Activated CD4-positive, alpha-beta T cell treated with anti-CD3 and anti-CD28 coated beads for 36 hours (primary cell): ENCODE measurements at places on chromosomes 11 and 22. TPM values are rescaled to one million over a fixed set of nuclear protein-coding genes. Genes with fewer than 3 reads are reported as not detected.

DNA sequence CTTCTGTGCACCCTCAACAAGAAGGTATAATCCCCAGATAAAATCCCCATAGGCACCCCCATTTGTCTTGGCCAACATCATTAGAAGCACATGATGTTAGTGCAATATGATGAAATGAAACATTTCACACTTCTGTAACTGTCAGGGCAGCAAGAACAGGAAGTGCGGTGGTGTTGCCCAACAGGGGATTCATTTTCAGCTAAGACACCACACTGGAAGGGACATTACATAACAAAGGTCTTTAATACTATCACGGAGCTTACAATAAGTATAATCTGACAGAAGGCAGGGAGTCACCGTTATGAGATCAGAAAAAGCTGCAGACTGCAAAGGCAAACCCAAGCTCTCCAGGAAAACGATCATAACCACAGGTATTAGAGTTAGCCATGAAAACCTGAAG is 2.0 kb downstream of the OR52W1 start:
- peak overlapping the region; percentile 27 for H3K27ac ChIP-seq
- peaks cover 8% of the 10 kb centered on the region for H3K36me3 ChIP-seq
- H3K27me3 ChIP-seq = peaks cover 2% of the 10 kb centered on the region
- no peak overlapping the region for H3K4me3 ChIP-seq
- no peak for DNase-seq

- no peak overlapping the region for H3K27ac ChIP-seq
- H3K4me3 ChIP-seq = no peak overlapping the region
- H3K36me3 ChIP-seq = no peaks in the 10 kb centered on the region
These were observed 9.1 kb upstream of the SYT7 start for GRCh38 chr11:61589961-61590360.

DNA sequence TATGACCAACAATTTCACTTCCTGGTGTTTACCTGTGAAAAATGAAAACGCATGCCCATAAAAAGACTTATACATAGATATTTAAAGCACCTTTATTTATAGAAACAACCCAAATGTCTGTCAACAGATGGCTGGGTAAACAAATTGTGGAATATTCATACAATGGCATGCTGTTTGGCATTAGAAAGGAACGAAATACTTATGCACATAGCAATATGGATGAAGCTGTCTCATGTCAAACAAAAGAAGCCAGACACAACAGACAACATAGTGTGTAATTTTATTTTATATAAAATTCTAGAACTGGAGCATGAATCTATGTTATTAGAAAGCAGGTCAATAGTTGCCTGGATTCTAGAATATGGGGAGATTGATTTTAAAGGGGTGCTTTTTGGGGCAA is 38.0 kb downstream of the GRK3 start:
- H3K27ac ChIP-seq = no peak overlapping the region
- H3K4me1 ChIP-seq = peaks cover 11% of the 10 kb centered on the region
- no peak for DNase-seq
- H3K27me3 ChIP-seq = no peaks in the 10 kb centered on the region
- peaks cover 2% of the 10 kb centered on the region for H3K36me3 ChIP-seq

- H3K27me3 ChIP-seq = no peaks in the 10 kb centered on the region
- H3K4me1 ChIP-seq = no peaks in the 10 kb centered on the region
- DNase-seq = no peak
- no peak overlapping the region for H3K4me3 ChIP-seq
These were observed 3.5 kb downstream of the MUC2 start for GRCh38 chr11:1078191-1078601.

- H3K36me3 ChIP-seq = no peaks in the 10 kb centered on the region
- H3K27me3 ChIP-seq = peaks cover 6% of the 10 kb centered on the region
- DNase-seq = no peak
- H3K4me1 ChIP-seq = no peaks in the 10 kb centered on the region
- H3K4me3 ChIP-seq = no peak overlapping the region
These were observed 195.0 kb downstream of the KIF18A start for GRCh38 chr11:27912916-27913315.

DNA sequence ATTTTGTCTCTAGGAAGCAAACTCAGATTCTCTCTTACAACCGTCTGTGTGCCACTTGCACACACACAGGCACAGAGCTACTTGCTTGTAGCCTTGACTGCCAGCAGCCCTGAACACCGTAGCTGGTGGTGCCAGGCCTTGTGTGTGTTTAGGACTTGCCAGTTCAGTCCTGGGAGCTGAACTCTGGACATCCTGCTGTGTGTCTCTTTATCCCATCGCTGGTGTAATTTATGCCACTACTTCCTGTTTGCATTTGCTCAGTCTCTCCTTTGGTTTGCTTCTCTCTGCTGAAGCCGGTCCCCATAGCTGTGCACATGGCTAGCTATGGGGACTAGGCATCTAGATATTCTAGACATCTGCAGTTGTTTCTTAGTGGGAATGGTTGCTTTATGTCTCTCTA is 24.0 kb downstream of the MARK2 start:
- no peak overlapping the region for H3K4me3 ChIP-seq
- no peak overlapping the region for H3K27ac ChIP-seq
- H3K27me3 ChIP-seq = no peaks in the 10 kb centered on the region
- H3K36me3 ChIP-seq = peaks cover 26% of the 10 kb centered on the region

DNA sequence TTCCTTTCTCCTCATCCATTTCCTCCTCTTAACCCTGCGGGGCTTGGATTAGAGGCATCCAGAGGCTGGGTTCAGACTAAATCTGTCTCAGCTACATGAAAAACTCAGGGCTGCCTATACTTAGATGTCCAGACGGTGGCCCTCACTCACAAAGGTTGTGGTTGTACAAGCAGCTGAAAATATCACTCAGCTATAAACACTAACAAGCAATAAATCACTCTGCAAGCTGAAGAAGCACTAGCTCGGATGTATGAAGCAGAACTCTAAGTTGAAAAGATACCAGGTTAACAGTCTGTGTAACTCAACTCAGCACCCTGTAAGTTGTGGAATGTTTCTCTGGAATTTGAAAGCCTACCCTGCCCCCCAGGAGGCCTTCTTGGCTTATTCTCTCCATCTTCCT is 82.9 kb downstream of the EXT2 start:
- no peaks in the 10 kb centered on the region for H3K4me1 ChIP-seq
- H3K27ac ChIP-seq = no peak overlapping the region
- peaks cover 13% of the 10 kb centered on the region for H3K36me3 ChIP-seq
- DNase-seq = no peak
- no peaks in the 10 kb centered on the region for H3K27me3 ChIP-seq

- no peaks in the 10 kb centered on the region for H3K4me1 ChIP-seq
- no peak overlapping the region for H3K27ac ChIP-seq
- DNase-seq = no peak
- no peaks in the 10 kb centered on the region for H3K27me3 ChIP-seq
These were observed 151.3 kb downstream of the APOL5 start for GRCh38 chr22:35868938-35869337.

DNA sequence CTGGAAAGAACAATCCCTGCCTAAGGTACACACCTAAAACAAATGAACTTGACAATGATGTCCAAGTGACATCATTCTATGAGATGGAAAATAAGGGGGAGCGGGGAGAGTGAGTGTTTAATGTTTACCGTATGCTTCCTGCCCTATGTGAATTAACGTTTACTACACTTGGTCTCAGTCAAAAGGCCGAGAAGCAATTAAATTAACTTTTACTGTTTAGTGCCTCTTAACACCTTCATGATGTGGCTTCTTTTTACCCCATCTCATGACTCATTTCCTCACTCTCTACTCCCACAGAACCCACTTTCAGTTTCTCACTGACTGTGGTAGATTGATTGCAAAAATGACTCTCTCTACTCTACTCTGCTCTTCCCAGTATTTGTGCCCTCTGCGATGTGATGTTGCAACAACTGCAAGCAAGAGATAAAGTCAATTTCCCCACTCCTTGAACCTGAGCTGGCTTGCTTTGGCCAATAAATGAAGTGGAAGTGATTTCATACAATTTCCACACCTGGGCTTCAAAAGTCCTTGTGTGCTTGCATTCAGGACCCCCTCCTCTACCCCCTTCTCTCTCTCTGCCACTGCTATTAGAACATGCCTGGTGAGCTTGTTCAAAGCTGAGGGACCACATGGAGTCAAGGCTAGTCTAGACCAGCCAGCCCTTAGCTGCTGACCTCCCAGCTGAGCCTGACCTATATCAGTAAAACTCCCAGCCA is 11.6 kb upstream of the ALKBH3 start:
- peaks cover 45% of the 10 kb centered on the region for H3K27me3 ChIP-seq
- H3K27ac ChIP-seq = peak overlapping the region; percentile 8
- peak overlapping the region; percentile 7 for H3K4me3 ChIP-seq
- H3K4me1 ChIP-seq = peaks cover 21% of the 10 kb centered on the region
- H3K36me3 ChIP-seq = no peaks in the 10 kb centered on the region

GRCh38 chr11:62622476-62623089 is 797 bp upstream of the B3GAT3 start:
- peaks cover 27% of the 10 kb centered on the region for H3K4me1 ChIP-seq
- DNase-seq = no peak
- no peaks in the 10 kb centered on the region for H3K27me3 ChIP-seq
- peaks cover 32% of the 10 kb centered on the region for H3K36me3 ChIP-seq

DNA sequence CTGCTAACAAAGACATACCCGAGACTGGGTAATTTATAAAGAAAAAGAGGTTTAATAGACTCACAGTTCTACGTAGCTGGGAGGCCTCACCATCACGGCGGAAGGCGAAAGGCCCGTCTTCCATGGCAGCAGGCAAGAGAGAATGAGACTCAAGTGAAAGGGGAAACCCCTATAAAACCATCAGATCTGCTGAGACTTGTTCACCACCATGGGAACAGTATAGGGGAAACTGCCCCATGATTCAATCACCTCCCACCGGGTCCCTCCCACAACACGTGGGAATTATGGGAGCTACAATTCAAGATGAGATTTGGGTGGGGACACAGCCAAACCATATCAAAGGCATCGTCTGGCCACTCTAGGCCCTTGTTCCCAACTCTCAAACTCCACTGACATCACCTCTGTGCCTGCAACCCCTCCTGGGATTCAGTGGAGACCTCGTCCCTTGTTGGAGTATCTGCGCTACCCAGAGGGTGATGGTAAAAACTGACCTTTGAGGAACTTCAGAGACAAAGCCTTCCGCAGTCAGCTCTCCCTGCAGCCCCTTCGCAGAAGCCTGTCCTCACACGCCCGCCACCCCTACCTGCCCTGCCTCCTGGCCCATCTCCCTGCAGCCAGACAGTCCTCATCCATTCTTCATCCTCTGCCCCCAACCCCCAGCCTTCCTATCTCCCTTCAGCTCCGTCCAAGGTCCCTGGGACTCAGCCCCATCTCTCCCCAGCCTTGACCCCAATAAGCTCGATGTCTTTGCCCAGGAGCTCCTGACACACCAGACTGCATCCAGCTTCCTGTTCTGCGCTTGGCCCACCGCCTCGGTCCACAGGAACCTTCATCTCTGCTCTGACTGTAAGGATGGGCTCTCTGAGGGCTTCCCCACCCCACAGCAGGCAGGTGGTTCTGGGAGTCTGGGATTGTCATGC is 15.8 kb downstream of the CCND1 start:
- H3K27me3 ChIP-seq = no peaks in the 10 kb centered on the region
- H3K4me1 ChIP-seq = no peaks in the 10 kb centered on the region
- DNase-seq = no peak
- H3K36me3 ChIP-seq = no peaks in the 10 kb centered on the region
- H3K27ac ChIP-seq = no peak overlapping the region
- no peak overlapping the region for H3K4me3 ChIP-seq

- H3K4me1 ChIP-seq = no peaks in the 10 kb centered on the region
- H3K27me3 ChIP-seq = no peaks in the 10 kb centered on the region
- H3K4me3 ChIP-seq = no peak overlapping the region
- DNase-seq = no peak
- no peaks in the 10 kb centered on the region for H3K36me3 ChIP-seq
These were observed 17.5 kb upstream of the TEF start for GRCh38 chr22:41364233-41364632.

- peaks cover 54% of the 10 kb centered on the region for H3K4me1 ChIP-seq
- H3K36me3 ChIP-seq = peaks cover 24% of the 10 kb centered on the region
- H3K27ac ChIP-seq = peak overlapping the region; percentile 58
- H3K27me3 ChIP-seq = no peaks in the 10 kb centered on the region
- H3K4me3 ChIP-seq = no peak overlapping the region
These were observed 25.0 kb downstream of the MED15 start for GRCh38 chr22:20532256-20532993.

DNA sequence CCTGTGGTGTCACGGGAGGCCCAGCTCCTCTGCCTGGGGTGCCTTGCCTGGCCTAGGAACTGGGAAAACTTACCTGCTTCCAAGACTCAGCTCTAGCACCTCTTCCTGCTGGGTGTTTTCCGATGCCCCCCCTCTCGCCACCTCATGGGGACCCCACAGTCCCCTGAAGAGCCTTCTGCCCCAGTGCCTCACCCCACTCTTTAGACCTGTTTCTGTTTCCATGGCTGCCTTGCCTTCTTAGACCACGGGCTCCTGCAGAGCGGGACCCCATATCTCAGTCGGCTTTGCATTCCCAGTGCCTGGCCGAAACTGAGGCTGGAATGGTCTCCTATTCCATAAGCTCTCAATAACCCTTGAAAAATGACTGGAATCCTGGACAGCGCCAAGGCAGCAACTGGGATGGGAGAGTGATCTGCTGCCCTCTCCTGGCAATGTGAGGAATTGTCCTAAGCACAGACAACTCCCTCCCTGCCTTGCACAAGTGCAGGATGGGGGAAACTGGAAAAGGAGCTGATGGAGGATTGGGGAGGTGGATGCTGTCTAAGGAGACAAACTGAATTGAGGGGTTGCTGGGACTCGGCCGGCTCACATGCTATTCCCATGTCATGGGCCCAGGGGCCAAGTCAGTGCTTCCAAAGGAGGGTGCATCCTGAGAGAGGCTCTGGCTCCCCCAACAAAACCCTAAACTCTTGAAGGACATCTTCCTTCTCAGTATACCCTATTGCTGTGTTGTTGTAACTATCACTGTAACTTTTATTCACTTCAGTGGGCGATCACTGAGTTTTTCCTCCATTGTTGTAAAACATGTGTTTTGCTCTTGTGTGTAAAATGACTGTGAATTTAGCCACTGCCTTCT is 26.6 kb upstream of the IL17RA start:
- no peak overlapping the region for H3K27ac ChIP-seq
- H3K4me3 ChIP-seq = no peak overlapping the region
- H3K27me3 ChIP-seq = no peaks in the 10 kb centered on the region

GRCh38 chr11:29484548-29484947 is 532.3 kb downstream of the KCNA4 start:
- no peak overlapping the region for H3K4me3 ChIP-seq
- no peaks in the 10 kb centered on the region for H3K27me3 ChIP-seq
- no peak overlapping the region for H3K27ac ChIP-seq
- H3K4me1 ChIP-seq = no peaks in the 10 kb centered on the region
- H3K36me3 ChIP-seq = no peaks in the 10 kb centered on the region

GRCh38 chr11:105399511-105399910 is 210.4 kb upstream of the GRIA4 start:
- DNase-seq = no peak
- H3K27ac ChIP-seq = no peak overlapping the region
- peaks cover 8% of the 10 kb centered on the region for H3K27me3 ChIP-seq
- H3K36me3 ChIP-seq = no peaks in the 10 kb centered on the region

The PSMC3 gene
- 167 TPM for total RNA-seq

The SMC1B gene
- total RNA-seq = 0.67 TPM

The NCF4 gene
- total RNA-seq = 3.8 TPM

The CSNK1E gene
- total RNA-seq = 145 TPM

The UEVLD gene
- 16.0 TPM for total RNA-seq

The TTC9C gene
- 40.8 TPM for total RNA-seq

The PGR gene
- not detected for total RNA-seq

The SYT9 gene
- total RNA-seq = not detected

The DNAJB13 gene
- 0.37 TPM for total RNA-seq

The KCNE3 gene
- total RNA-seq = not detected

The HBD gene
- total RNA-seq = not detected

The MYBPC3 gene
- not detected for total RNA-seq

The SCYL1 gene
- total RNA-seq = 78.8 TPM
